ENCODE measurements at places on chromosomes 7 and 10.
A peak's percentile ranks its signal among the peaks of the same experiment; 100 is the strongest.

DNA sequence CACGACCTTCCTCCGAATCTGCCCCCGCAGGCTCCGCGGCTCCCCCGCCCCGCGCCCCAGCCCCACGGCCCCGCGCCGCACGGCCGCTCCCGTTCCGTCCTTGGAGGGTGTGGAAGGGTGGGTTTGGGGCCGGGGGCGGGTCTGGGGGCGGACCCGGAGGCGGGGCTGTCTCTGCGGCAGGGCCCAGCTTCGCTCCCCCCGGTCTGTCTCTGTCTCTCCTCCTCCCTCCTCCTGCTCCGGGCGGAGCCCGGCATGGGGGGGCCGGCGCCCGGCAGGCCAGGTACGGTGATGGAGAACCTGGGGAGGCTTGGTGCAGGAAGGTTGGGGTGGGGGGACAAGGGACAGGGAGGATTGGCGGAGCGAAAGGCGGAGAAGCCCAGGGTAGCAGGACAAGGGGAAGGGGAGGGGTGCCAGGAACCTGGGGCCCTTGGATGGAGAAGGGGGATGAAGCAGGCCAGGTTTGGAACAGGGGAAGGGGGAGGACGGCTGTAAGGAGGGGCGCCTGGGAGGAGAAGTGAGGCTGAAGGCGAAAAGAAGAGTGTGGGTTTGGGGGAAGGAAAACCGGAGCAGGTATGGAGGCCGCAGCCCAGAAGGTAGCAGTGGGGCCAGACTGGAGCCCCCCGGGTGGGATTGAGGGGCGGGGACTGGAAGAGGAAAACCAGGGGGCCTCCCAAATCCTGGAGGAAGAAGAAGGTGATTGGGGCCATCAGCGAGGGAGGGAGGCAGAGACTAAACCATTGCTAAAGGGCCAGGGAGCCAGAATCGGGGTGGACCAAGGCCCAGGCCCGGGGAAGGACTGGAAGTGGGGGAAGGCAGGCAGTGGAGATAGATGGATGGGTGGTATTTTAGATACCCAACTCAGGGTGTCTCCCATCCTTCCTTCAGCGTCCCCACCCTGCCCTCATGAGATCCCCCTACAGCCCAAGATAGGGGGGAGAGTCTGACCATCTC, at the start of gene NYAP1:
Gene NYAP1, plus strand, starts transcription at position 206 of the 951 bp plus-strand sequence. CDS start 1,385 bp downstream, outside the sequence.
- DNase-seq = peak; percentile 64

DNA sequence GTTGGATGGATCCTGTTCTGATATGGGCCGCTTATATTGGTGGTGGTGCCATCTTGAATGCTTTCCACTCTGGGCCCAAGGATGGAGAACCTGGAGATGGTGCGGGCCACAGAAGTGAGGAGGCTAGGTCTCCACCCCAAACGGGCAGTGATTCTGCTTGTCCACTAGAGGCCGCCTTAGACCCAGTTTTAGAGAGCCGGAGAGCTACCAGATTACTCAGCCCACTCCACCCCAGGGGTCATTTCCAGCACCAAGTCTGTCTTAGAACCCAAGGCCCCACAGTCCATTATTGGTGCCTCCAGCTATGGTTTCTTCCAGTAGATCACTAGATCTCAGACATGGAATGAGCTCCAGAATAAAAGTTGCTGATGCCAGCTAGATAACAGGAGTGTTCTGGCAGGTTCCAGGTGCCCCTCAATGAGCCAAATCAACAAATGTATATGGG, 11.8 kb upstream of the CAMK2G start:
- peak; percentile 80 for DNase-seq

- peak; percentile 75 for DNase-seq
Measured at GRCh38 chr7:94687810-94688209, 31.9 kb upstream of the SGCE start.

- no peak for DNase-seq
Measured at GRCh38 chr10:35986756-35987502, 344.8 kb upstream of the FZD8 start.

GRCh38 chr10:22635650-22636049, 78.7 kb downstream of the PIP4K2A start:
- no peak for DNase-seq

DNA sequence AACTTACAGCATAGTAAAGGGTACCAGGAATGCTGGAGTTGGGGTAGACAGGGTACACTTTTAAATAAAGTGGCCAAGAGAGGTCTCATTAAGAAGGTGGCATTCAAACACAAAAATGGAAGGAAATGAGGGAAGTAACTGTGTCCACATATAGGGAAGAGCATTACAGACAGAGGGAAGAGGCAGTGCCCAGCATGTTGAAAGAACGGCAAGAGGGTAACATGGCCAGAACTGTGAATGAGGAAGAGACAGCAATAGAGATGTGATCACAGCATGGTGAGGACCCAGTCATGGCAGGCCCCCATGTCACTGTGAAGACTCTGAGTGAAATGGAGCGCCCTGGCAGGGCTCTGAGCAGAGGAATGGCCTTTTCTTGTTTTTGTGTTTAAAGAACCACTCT, 35.1 kb upstream of the ZNRF2 start:
- no peak for DNase-seq

GRCh38 chr7:108525327-108525984, 479 bp downstream of the PNPLA8 start:
- peak; percentile 77 for DNase-seq

- peak; percentile 93 for DNase-seq
Measured at GRCh38 chr7:191981-192649, at the start of gene FAM20C. FAM20C (plus strand) TSS chr7:192571; CDS start chr7:193200, 629 bp downstream.

GRCh38 chr7:114102131-114102530, 183.3 kb upstream of the PPP1R3A start:
- no peak for DNase-seq

- no peak for DNase-seq
Measured at GRCh38 chr10:84355106-84355505, 26.7 kb downstream of the CCSER2 start.

GRCh38 chr10:70804421-70804808, 11.3 kb upstream of the SGPL1 start:
- peak; percentile 24 for DNase-seq

- peak; percentile 80 for DNase-seq
Measured at GRCh38 chr7:28052933-28053332, 127.7 kb downstream of the JAZF1 start.

DNA sequence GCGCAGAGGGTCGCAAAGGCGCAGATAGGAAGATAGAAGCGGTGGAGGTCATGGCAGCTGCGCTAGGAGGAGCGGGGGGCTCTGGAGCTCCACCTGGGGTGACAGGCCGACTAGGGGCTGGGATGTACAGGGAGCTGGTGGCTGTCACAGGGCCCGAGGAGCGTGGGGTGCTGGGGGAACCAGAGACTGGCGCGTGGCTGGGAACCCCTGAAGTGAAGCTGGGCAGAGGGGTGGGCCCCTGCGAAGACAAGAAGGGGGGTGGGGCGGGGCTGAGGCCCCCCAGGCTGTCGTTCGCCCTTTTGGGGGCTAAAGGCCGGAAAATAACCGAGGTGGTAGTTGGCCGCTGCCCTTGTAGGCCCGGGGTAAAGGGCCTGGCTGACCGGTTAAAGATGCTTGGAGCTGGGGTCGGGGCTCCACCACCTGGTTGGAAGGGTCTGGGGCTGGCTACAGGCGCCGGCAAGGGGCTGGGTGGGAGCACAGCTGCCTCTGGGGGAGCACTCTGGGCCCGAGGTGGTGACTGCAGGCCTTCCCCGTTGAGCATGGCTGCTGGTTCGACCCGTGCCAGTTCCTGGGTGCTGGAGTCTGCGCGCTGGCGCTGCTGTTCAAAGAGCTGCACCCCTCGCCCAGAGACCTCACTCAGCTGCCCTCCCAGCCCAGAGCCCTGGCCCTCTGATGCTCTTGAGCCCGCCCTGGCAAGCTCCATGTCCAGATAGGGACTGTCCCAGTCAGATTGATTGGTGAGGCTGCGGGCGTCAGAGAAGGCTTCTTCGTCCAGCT, 6.8 kb upstream of the MYOZ1 start:
- DNase-seq = no peak

DNA sequence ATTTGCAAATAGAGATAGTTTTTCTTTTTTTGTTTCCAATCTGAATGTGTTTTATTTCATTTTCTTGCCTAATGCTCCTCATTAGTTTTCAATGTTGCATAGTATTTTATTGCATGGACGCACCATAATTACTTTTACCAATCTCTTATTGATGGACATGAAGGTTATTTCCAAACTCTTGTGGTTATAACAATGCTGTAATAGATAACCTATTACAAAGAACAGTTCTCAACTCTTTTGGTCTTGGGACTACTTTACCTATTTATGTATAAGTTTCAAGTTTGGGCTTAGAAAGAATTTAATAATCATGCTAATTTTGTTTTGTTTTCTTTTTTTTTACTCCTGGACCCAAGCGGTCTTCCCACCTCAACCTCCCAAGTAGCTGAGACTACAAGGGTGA, 7.0 kb downstream of the SHLD2 start:
- DNase-seq = no peak

DNA sequence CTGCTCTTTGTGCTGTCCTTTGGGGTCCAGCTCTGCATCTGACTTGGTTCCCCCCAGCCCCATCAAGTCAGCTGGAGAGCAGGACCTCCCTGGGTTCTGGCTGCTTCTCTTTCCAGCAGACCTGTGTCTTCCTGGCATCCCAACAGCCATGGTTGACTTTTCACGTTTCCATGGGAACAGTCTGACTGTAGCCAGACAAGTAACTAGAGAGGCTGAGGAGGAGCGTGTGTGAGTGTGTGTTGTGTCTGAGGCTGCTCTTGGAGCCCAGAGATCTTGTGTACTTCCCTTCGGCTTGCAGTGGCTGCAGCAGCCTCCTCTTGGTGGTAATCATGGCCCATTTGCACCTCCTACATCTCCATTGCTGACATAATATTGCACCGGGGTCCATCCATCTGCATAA, 332.0 kb downstream of the RPS24 start:
- DNase-seq = no peak

GRCh38 chr7:81036057-81036456, 117.2 kb upstream of the SEMA3C start:
- peak; percentile 9 for DNase-seq

DNA sequence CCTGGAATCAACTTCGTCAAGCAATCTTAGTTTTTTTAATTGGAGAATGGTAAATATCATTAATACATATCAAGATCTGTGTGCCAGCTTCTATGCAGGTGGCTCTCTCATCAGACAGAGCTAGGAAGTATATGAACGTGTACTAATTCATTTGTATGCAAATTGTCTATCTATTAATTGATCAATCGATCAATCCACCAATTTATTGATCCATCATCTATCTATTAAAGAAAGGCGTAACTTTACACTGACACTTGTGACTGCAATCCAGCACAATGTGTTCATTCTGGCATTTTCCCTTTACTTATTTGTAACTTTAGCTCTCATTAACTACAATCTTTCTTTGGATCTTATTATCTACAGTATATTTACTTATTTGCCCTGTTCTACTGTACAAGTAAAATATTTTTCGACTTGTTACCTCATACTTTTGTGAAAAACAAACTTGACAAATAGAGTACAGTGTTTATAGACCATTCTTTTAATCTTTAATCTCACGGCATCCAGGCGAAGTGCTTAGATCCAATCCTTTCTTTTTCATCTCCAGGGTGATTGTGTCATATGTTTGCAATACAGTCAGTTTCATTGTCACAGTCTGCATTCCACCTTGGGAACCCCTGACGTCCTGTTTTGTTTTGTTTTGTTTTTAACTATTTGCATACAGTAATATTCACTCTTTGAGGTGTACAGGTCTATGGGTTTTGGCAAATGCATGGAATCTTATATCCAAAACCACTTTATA, 22.0 kb upstream of the GHRHR start:
- DNase-seq = no peak

GRCh38 chr10:7491949-7492659, 81.3 kb upstream of the SFMBT2 start:
- DNase-seq = no peak

DNA sequence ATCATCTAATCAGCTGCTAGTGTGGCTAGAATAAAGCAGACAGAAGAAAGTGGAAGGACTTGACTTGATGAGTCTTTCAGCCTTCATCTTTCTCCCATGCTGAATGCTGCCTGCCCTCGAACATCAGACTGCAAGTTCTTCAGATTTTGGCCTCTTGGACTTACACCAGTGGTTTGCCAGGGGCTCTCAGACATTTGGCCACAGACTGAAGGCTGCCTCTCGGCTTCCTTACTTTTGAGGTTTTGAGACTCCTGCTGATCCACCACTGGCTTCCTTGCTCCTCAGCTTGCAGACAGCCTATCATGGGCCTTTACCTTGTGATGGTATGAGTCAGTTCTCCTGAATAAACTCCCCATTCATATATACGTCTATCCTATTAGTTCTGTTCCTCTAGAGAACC, 26.0 kb downstream of the PLPP4 start:
- no peak for DNase-seq

DNA sequence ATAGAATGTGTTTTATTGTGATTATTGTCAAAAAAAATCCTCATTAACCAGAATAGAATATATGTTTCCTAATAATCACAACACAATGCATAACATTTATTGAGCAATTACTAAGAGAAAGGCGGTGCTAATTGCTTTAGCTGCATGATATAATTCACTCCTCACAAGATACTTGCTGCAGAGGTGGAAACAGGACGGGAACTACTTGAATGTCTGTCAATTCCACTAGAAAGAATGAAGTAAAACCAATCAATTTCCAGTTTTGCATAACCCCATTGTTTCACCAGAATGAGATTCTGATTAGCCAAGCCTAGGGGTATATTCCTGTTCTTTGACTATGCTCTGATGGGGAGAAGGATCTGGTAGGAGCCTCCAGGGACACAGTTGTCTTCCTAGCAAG, 239.1 kb upstream of the NRP1 start:
- DNase-seq = no peak

- DNase-seq = peak; percentile 83
Measured at GRCh38 chr7:143300959-143301935, 13.1 kb downstream of the CASP2 start.

- peak; percentile 11 for DNase-seq
Measured at GRCh38 chr7:132065989-132066603, 509.7 kb upstream of the PODXL start.

DNA sequence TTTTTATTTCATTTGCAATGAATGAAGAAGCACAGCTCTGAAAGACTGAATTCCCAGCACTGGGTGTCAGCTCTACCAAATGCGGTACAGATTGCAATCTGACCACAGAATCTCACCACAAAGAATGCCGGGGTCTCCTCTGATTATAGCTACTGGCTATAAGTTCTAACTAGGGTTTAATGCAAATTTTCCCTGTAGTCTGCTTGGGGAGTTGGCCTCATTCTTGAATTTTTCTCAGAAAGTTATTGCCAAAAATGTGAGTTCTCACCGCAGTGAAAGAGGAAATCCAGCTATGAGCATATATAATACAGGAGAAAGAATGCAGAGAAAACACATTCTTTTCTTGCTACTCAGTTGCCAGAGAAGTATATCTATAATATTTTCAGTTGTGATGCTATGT, 1255.7 kb upstream of the LRRTM3 start:
- peak; percentile 93 for DNase-seq

- no peak for DNase-seq
Measured at GRCh38 chr7:131608116-131608500, 51.7 kb upstream of the PODXL start.

- no peak for DNase-seq
Measured at GRCh38 chr10:30185341-30185740, 126.0 kb upstream of the JCAD start.

DNA sequence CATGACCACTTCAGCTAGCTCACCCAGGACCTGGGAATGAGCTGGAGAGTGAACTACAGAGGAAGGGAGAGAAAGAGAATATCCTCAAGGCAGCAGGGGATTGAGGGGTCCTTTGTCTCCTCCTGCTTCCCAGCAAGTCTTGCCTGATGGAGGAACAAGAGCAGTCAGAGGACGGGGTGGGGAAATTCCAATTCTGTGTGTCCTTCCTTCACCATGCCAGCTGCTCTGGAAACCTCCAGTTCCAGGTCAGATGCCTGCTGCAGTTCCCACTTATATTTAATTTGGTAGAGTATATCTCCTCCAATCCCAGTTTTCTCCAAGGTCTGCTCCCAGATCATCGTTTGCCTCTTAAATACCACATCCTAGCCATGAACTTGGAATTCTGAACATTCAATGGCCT, 21.4 kb upstream of the LEP start:
- no peak for DNase-seq

Measured in iris pigment epithelial cell (primary cell).